Liver (tissue), 10 donors: ENCODE measurements at places on chromosomes 4 and X. TPM values are rescaled to one million over a fixed set of nuclear protein-coding genes. Genes with fewer than 3 reads are reported as not detected.

Gene WAS
- 5.6 TPM for total RNA-seq

- no peak for DNase-seq
- H3K27me3 ChIP-seq: peaks cover 3% of the 10 kb centered on the region
- H3K4me1 ChIP-seq: no peaks in the 10 kb centered on the region
- peak overlapping the region; percentile 6 for H3K27ac ChIP-seq
- H3K4me3 ChIP-seq: no peak overlapping the region
- H3K36me3 ChIP-seq: no peaks in the 10 kb centered on the region
Observed at GRCh38 chr4:147480502-147480890, 401 bp upstream of the EDNRA start.

DNA sequence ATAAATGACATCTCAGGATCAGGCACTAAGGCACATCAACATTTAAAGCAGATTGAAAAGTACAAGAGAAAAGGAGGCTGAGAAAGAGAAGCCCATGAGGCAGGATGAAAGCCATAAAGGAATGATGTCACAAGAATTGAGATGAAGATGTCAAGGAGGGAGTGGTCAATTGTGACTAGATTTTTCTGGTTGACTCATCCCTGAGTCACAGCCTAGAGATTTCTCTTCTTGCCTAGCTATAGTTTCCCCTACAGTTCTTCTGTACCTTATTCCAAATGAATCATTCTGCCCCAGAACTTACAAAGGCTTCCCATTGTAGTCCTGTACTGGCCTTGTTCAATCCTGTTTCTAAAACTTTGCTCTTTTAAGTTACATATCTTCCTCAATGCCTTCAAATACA, 3.4 kb upstream of the USP53 start:
- DNase-seq: no peak
- H3K27me3 ChIP-seq: no peaks in the 10 kb centered on the region
- H3K4me3 ChIP-seq: no peak overlapping the region
- H3K36me3 ChIP-seq: no peaks in the 10 kb centered on the region
- H3K4me1 ChIP-seq: peaks cover 5% of the 10 kb centered on the region
- no peak overlapping the region for H3K27ac ChIP-seq

GRCh38 chr4:140151699-140152012, 2.3 kb downstream of the MAML3 start:
- H3K27ac ChIP-seq: peak overlapping the region; percentile 97
- peaks cover 6% of the 10 kb centered on the region for H3K4me1 ChIP-seq
- no peaks in the 10 kb centered on the region for H3K27me3 ChIP-seq
- peak overlapping the region; percentile 92 for H3K4me3 ChIP-seq
- peak; percentile 72 for DNase-seq

- no peak for DNase-seq
- H3K27ac ChIP-seq: no peak overlapping the region
- H3K36me3 ChIP-seq: no peaks in the 10 kb centered on the region
Observed at GRCh38 chr4:94562285-94562684, 110.5 kb downstream of the PDLIM5 start.

GRCh38 chrX:128676651-128677050, 624.4 kb upstream of the ACTRT1 start:
- no peak overlapping the region for H3K27ac ChIP-seq
- no peaks in the 10 kb centered on the region for H3K36me3 ChIP-seq
- H3K27me3 ChIP-seq: no peaks in the 10 kb centered on the region
- no peak overlapping the region for H3K4me3 ChIP-seq
- no peak for DNase-seq
- H3K4me1 ChIP-seq: no peaks in the 10 kb centered on the region

Gene SOWAHB
- 30.5 TPM for total RNA-seq

DNA sequence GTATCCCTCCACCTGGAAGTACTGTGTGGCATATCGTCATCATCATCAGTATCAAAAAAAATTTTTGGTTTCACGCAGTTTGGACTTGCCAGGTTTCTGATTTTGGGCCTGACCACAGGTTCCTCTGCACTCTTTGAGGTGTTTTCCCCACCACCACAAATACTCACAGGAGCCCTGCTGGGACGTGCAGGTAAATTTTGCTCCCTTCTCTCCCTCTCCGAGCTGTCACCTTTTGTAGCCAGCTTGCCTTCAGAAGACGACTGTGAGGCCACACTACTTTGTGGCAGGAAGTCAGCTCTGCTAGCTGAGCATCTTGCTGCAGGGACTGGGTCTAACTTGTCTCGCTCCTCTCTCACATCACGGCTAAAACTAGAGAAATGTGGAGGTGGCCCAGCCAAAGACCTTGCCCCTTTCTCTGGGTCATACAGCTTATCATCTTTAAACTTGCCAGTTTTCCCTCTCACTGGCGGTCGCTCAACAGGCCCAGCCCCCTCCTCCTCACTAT, 2.8 kb downstream of the PJA1 start:
- DNase-seq: no peak
- H3K27ac ChIP-seq: no peak overlapping the region
- H3K36me3 ChIP-seq: peaks cover 4% of the 10 kb centered on the region
- H3K4me3 ChIP-seq: no peak overlapping the region
- peaks cover 3% of the 10 kb centered on the region for H3K4me1 ChIP-seq
- no peaks in the 10 kb centered on the region for H3K27me3 ChIP-seq

Gene VCX
- total RNA-seq: not detected

DNA sequence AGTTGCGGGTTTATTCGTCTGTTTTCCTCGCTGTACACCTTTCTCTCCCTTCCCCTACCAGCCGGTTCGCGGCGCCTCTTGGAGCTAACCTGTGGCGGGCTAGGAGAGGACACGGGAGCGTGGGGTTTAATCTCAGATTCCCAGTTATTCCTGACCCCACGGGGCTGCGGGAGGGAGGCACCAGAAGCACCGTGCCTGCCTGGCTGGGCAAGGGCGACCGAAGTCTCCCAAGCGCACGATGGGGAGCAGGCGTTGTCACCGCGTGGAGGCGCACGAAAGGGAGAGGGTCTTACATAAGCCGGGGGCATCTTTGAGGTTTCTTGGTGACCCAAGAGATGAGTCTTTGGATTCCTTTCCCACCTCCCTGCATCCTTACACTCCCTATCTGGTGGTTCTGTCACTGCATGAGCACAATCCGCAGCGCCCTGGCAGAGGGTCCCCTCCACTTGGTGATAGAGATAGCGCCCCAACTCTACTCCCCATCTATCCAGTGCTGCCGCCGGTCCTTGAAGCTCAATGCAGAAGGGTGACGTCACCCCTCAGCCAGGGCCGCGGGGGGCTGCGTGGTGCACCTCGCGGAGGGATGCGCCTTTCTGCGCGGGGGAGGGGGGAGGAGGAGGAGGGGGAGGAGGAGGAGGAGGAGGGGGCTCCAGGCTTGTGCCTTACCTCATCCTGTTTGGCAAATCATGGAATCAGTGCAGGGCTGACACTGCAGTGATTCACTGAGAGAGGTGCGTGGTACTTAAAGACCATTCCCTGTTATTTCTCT, 793 bp downstream of the TSPAN7 start:
- H3K27ac ChIP-seq: peak overlapping the region; percentile 50
- no peaks in the 10 kb centered on the region for H3K27me3 ChIP-seq
- H3K4me3 ChIP-seq: peak overlapping the region; percentile 61
- DNase-seq: peak; percentile 33
- H3K4me1 ChIP-seq: peaks cover 11% of the 10 kb centered on the region
- no peaks in the 10 kb centered on the region for H3K36me3 ChIP-seq
